ENCODE measurements at places on chromosomes 3 and 15.

DNA sequence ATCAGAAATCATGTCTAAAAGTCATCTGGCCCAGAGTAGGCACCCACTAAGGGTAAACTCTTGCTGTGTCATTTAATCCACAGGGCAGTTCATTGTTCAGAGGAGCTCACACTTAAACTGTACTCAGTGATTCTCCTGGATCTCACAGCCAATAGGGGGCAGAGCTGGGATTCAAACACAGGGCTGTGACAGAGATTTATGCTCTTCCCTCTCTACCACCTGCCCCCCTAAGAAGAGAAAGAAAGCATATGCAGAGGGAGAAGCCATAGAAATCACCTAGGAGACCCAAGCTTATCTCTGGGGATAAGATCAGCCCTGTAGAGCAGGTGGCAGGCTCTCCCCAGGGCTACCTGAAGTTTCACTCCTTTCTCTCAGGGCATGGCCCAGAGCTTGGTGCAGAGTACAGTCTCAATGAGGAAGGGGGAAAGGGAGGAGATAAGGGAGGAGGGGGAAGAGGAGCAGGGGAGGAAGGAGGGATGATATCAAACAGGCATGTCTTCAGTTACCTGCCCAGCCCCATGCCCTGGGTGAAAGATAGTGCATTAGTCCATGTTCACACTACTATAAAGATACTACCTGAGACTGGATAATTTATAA is 51.8 kb upstream of the ADPGK start:
- DNase-seq, result peak; percentile 69

GRCh38 chr3:143529018-143529478 is 319.2 kb downstream of the SLC9A9 start:
- no peak for DNase-seq

DNA sequence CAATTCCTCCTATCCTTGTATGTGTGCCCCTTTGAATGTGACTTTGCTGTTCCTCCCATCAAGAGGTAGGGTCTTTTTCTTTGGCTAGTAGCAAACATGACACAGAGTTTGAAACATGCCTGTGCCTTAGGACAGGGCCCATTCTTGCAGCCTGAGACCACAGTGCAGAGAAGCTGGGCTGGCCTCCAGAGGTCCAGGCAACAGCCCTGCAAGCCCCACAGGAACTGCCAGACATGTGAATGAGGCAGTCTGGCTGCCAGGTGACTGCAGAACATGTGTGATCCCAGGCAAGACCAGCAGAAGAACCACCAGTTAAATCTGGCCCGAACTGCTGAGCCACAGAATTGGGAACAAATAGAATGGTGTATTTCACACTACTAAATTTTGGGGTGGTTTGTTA is 1.2 kb upstream of the HGD start:
- no peak for DNase-seq

DNA sequence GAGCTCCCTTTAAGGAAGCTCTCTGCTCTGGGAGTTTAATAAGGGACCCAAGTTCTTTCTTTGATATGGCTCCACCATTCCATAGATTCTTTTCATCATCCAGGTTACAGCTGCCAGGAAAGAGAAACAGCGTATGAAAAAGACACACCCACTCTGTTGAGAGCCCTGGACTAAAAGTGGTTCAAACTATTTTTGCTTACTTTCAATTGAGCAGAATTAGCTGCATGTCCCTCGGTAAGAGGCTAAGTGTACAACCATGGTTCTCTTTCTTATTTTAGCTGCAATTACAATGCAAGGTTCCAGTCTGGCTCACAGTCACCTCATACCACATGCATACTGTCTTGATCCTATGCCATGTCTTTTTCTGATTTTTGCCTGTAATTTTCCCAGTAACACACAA is 1288.3 kb downstream of the NSUN3 start:
- DNase-seq, result no peak

DNA sequence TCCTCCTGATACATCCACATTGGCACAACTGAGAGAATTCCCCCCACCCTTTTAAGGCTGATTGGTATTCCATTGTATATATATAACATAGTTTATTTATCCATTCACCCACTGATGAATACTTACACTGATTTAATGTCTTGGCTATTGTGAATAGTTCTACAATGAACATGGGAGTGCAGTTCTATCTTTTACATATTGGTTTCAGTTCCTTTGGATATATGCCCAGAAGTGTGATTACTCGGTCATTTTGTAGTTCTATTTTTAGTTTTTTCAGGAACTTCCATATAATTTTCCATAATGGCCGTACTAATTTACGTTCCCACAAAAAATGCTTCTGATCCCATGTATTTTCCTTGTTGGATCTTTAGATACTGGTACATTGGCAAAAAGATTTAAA is 135.3 kb downstream of the FMN1 start:
- DNase-seq, result no peak

DNA sequence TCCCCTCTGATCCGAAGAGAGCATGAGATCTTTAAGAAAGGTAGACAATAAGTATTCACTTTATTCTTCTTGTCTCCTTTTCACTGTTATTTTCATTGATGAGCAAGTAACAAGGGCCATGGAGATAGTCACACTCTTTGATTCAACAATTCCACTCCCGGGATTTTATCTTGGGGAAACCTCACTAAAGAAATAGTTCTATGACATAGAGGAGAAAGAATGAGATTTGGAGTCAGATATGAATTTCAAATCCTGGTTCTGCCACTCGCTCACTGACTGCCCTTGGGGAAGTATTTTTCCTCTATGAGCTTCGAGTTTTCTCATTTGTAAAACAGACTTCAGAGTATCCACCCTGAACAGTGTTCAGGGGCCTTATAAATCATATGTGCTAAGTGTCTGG is 514.6 kb downstream of the NLGN1 start:
- DNase-seq, result no peak

DNA sequence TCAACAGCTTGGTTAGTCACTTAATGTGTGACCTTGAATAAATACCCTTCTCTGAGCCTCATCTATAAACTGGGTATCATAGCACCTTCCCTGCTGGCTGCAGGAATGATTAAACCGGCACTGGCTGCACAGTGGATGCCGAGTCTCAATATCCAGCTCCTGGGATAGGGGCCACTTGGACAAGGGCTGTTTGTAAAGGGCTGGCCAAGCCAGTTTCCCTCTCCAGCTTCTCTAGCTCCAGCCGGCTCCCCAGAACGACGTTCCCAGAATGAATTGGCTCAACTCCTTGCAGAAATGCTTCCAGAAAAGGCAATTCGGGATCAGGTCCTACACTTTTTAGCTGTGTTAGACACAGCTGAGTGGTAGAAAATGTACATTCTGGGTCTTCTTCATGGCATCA is 58.8 kb downstream of the LSM3 start:
- DNase-seq, result no peak

DNA sequence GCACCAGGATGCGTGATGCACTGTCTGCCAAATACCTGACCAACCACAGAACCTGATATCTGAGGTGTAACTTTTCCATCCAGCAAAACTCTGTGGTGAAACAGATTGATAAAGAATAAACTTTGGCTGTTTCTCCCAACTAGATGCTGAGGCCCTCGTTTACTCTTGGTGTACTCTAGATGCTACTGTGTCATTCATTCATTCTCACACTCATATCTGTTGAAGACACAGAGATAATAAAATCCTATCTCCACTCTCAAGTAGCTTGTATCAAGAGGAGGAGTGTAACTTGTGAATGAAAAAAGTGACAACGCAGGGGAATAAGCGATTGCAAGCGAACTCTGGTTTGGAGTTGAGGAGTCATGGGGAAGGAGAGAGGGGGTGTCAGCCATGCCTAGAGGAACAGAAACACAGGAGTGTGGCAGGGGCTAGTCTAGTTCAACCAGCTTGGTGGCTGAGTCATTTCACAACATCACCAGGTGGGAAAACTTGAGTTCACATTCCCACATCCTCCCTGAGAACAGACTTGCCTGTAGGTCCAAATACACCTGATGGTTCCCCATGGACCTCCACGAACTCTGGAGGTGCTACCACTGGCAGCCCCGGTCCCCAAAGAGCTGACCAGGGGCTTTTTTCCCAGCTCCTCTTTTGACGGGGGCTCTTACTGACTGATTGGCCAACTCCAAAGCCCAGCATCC is 73.3 kb upstream of the SNRK start:
- DNase-seq, result no peak

- DNase-seq, result no peak
Observed at GRCh38 chr3:69510481-69511030, 124.7 kb upstream of the FRMD4B start.

- no peak for DNase-seq
Observed at GRCh38 chr15:69999392-70000085, 98.2 kb downstream of the TLE3 start.

DNA sequence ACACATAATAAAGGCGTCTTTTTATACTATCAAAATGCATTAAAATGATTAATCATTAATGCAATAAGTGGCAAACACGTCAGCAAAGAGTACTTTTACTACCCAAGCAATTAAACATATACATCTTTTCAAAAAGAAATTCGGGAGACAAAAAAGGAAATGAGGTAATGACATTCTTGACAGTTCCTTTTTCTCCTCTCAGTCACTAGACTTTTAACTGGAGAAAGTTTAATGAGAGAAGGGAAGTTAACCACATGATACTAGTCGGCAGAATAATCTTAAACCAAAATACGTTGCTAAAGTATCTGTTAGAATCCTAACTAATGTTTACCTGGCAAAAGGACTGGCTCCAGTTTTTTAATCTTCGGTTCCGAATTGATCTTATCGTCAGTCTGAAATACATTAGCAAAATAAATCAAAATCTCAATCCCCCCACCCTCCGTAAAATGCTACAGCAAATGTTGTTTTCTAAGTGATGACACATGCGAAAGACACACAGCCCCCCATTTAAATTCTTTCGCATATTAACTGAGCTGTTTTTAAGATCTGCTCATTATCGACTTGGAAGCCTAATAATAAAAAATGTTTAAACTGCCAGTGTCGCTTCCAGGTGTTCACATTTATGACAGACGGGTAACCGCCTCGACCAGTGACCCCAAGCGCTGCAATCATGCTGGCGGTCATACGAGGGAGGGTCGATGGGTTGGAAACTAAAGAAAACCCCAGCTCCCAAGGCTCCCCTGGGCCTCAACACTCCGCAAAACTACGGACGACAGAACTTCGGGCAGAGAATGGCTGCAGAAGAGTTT is 778 bp downstream of the MTMR10 start:
- no peak for DNase-seq

GRCh38 chr3:42653560-42654330 is at the start of gene ZBTB47:
TSS of gene ZBTB47 (plus strand) at chr3:42653697. CDS start at chr3:42658356, 4,659 bp downstream.
- DNase-seq, result peak; percentile 72

DNA sequence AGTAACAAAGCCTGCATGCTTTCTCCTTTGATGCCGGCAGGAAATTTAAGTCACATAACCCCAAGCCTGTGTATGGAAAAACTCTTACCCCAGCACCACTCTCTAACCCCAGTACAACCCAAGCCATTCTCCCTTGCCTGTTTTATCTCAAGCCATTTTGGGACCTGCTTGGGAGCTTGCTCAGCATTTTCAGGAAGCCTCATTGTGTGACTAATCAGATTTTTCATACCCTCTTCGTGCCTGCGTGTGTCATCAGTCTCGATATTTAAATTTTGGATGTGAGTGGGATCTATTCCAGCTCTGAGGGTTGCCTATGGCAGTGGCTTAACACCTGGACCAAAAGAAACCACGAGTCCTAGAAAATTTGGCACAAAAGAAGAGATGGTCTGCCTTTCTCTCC is 426.2 kb downstream of the SQOR start:
- no peak for DNase-seq

DNA sequence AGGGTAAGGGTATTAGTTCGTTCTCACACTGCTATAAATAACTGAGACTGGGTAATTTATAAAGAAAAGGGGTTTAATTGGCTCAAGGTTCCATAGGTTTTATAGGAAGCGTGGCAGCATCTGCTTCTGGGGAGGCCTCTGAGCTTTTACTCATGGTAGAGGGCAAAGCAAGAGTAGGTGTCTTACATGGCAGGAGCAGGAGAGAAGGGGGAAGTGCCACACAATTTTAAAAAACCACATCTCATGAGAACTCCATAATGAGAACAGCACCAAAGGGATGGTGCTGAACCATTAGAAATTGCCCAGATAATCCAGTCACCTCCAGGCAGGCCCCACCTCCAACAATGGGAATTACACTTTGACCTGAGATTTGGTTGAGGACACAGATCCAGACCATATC is 12.2 kb downstream of the RNF111 start:
- no peak for DNase-seq

- no peak for DNase-seq
Observed at GRCh38 chr3:144200004-144200403, 228.4 kb downstream of the DIPK2A start.

DNA sequence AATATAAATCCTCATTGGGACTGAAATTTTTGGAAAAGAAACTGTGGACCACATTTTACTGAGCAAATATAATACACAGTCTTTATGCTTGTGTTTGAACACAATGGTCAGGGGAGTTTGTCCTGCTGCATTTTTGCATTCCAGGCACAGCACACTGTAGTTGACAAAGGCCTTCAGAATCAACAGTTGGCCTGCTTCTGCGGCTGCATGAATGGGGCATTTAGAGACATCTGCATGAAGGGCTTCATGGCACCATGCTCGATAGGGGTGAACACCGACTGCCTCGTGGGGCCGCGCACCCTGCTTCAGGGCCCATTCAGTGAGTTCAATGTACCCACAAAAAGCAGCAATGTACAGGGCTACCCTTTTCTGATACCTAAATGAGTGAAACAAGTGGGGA is 15.4 kb upstream of the COMMD2 start:
- no peak for DNase-seq

DNA sequence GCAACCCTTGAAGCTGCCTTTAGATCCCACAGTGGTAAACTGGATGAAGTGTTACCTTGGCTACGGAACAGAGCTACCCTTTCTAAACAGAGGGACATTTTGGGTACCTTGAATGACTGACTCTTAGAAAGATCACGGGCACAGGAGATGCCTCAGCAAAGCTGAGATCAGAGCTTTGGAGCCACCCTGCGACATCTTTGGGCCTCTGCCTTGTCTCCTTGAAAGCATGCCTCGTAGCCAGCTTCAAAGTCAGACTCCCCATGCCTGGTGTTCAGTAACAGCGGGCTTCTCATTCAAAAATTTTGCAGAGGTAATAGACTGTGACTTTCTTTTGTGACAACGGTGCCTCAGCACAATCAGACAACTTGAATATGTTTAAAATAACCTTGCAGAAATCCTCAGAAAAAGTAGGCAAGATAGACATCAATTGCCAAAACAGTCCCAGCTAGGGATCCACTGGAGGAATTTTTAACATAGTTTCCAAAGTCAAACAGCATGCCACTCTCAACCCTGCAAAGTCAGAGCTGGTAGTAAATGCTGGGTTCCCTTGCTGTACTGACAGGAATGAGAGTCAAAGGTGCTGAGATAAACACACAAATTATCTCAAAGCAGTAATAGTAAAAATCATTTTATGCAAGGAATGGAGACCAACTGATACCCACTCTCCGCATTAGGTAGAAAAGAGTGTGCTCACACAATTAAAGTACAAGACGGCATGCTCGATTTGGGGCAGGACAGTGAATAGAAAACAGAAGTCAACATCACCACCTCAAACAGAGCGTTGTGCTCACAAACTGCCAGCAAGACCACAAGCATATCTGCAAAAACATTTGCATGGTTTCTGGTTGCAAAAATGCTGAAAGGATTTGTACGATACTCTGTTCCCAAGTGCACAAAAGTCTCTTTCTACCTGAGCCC is 82.1 kb downstream of the MYO1E start:
- DNase-seq, result no peak
